CD4-positive, alpha-beta T cell treated with Interleukin-10 for 1 hour (primary cell): ENCODE measurements at places on chromosomes 12 and 14.

- DNase-seq = no peak
These were observed 154.8 kb downstream of the PRKCH start for GRCh38 chr14:61476105-61476753.

GRCh38 chr12:94141004-94141764 is 7.2 kb upstream of the PLXNC1 start:
- no peak for DNase-seq

GRCh38 chr12:25689996-25690501 is 137.0 kb upstream of the LMNTD1 start:
- DNase-seq = no peak

- no peak for DNase-seq
These were observed 51.2 kb upstream of the TMPO start for GRCh38 chr12:98464190-98464589.

DNA sequence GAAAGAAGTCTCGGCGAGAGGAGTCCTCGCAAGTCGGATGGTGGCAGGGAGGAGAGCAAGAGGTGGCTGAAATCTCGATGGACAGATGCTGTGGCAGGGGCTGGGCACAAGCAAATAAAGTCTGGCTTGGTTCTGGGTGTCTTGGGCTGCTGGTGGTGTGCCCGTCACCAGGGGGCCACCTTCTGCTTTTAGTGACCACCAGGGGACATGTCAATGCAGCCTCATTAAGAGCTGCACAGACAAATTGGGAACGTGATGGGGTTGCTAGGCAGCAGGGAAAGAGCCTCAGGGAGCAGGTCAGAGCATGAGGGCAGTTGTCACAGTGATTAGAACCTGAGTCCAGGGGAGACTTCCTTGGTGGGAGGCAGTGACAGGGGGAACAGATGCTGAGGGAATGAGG is 44.0 kb downstream of the LRRC74A start:
- DNase-seq = no peak

- DNase-seq = no peak
These were observed 12.5 kb downstream of the A2M start for GRCh38 chr12:9103050-9103849.

DNA sequence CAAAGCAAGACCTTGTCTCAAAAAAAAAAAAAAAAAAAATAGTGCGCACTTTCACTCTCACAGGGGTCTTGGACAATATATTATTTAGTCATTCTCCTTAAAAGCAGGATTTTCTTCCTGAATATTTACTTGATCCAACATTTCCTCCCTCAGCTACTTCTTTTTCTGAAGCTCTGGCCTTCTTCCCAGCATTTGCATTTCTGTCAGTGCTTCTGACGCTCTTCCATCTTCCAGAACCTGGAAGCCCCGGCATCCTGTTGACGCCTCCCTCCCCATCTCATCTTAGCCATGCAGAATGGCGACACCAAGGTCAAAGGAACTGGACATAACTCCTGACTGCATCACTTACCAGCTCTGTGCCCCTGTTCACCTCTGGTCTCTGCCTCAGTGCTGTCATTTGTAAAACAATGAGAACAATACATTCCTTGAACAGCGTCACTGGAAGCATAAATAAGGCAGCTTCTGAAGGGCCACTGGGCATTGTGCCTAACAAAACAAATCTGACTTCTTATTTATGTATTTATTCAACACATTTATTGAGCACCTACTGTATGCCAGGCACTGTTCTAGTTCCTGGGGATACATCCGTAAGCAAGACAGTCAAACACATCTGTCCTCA is 90.9 kb upstream of the MDM1 start:
- DNase-seq = no peak

GRCh38 chr14:83994020-83994419 is 1535.9 kb upstream of the FLRT2 start:
- no peak for DNase-seq

DNA sequence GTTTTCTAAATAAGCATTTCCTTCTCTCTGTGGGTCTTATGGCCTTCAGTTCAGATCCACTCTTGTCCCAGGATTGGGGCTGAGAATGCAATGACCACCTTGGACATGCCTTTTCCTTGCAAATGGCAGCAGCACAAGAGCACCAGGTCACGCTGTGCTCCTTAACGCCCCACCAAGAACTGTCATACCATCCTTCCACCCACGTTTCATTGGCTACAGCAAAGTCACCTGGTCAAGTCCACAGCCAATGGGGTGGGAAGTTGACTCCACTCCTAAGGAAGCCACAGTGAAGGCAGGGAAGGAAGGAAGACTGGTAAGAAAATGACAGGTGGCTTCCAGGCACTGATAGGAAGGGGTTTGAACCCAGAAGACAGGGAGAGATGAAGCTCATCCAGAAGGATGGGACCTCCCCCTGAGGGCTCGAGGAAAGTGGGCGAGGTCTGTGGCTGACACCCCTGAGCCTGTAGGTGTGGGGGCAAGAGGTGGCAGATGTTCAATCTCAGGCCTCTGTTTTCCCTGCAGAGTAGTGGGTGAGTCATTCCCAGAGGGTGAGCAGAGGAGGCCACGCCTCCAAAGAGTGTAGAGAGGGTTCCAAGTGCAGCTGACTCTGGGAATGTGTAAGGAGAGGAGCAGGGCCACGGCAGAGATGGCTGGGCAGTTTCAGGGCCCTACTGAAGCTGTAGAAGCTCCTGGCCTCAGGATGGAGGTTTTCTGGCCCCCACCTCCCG is 113.5 kb upstream of the VRK1 start:
- DNase-seq = no peak

DNA sequence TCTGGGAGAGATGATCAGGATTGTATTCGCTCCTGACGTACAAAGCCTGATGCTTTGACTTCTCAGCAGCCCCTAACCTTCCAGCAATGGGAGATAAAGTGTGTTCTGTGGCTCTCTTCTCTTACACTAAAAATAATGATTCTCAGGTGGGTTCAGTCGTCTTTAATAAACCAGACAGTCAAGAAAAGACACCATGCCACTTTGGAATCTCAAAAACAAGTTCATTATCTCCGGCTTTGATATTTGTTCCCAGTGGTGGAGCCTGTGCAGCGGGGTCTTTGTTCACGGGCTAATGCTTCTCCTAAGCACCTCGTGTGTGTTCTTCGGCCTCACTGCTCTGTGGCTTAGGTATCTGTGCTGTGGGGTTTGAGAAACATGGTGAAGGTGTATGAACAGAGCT is 1.6 kb downstream of the ACVR1B start:
- no peak for DNase-seq

GRCh38 chr12:98719515-98720504 is 74.7 kb downstream of the APAF1 start:
- DNase-seq = no peak
